Aorta (tissue), 5 donors: ENCODE measurements at places on chromosomes 5 and 9.

GRCh38 chr9:92324431-92324830 is 719 bp downstream of the NOL8 start:
- no peak for DNase-seq

- no peak for DNase-seq
Measured at GRCh38 chr5:95087816-95088317, 197.0 kb downstream of the MCTP1 start.

DNA sequence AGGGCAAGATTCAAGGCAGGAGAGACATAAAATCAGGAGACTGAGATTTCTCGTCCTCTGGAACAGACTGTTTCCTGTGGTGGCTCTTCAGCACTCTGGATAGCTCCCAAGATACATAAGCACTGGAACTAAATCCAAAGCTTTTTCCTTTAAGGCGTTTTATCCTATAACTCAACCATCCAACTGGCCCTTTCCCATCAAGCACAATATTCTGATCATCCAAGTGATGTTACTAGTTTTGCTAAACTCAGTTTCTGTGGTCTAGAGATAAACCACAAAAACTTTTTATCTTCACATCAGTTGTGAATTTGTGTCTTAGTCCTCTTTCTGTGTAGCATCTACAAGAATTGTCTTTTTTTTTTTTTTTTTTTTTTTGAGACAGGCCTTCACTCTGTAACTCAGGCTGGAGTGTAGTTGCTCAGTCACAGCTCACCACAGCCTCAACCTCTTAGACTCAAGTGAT is 299.4 kb downstream of the COX7C start:
- DNase-seq = no peak

DNA sequence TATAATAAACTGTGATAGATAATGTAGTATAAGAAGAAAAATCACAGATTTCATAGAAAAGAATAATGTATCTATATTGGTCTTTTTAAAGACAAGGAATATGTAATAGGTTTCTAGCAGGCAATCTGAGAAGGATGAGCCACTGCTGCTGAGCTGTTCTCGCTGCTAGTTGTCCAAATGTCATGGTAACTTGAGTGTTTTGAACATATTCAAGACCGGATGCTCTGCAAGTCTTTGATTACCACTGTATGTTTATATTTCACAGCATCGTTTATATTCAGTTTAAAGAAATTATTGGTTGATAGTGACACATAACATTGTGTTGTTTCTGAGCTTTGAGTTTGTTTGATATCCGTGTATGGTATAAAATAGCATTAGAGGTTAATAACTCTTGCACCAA is 9.6 kb downstream of the C5orf47 start:
- no peak for DNase-seq

DNA sequence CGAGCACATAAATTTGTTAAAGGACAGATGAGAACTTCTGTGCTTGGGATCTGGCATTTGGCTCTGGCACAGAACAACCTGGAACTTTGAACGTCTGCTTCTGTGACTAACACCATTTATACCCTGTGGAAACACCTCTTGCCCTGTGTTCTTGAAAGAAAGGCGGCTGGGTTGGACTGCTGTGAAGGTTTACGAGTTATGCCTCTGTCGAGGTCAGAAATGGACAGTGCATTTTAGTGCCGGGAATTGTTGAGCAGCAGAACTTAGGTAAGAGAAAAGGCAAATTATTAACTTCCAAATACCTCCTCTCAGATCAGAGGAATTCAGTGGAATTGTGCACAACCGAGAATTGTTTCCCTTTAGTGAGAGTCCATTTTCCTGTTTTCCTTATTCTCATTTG is 14.1 kb upstream of the INIP start:
- DNase-seq = no peak

DNA sequence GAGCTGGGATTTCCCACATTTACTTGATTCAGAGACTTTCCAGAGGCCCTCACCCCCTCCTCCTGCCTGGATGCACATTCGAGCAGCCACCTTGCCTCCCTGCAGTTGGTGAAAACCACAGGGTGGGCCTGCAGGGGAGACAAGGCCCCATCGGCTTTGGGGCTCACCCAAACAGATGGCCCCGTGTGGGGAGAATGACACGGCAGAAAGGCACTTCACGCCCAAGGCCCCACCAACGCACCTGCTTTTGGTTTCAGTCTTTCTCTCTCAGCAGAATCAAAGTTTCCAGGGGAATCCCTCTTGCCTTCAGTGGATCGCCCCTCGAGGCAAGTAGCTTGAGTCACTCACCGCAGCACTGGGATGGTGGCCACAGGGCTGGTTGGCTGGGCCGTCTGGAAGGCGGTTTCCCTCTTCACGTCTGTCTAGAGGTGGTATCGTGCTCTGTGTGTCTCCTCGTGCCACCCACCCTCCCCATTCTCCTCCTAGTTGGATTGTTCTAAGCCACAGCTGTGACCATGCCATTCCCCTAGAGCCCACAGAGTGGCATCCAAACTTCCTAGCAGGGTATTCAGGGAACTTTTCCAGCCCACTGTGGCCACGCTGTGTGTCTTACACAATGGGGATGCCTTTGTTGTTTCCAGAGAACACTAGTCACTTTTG is 31.8 kb downstream of the SEC61B start:
- DNase-seq = no peak
